ENCODE measurements at places on chromosomes 6 and 20.

GRCh38 chr6:167664678-167665660, 161.7 kb upstream of the AFDN start:
- no peak for DNase-seq

GRCh38 chr20:15895126-15895525, 678.1 kb downstream of the KIF16B start:
- no peak for DNase-seq

DNA sequence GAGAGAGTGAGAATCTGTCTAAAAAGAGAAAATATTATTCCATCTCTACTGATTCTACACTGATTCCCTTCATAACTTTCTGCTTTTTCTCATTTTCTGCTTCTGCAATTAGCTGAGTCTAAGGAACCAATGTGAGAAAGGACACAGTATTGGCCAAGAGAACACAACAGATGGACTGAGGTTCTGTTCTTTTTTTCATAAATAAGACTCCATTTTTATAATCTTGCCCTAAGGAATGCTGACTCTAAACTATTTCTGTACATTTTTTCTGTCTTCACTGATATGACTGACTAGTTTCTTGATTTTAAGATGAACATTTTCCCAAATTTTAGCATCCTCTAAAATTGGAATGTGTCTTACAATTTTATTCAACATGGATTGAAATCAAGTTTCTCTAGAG, 87.0 kb upstream of the IYD start:
- DNase-seq = no peak

DNA sequence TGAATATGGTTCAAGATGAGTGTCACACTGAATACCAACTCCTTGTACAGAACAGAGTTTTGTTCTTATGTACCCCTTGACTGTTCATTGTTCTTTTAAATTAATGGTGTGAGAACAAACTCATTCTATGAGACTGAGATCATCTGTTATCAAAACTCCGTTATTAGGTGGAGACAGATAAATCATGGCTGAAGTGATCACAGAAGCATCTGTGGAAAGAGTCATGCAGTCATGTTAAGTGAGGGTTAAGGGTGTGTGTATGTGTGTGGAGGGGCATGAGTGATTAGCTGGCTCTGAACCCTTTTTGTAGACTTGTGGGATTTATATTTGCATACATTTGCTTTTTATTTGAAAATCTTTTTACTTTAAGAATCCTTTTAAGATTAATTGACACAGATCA, 24.7 kb downstream of the ADGRG6 start:
- DNase-seq = no peak

GRCh38 chr6:15077961-15078360, 167.9 kb upstream of the JARID2 start:
- no peak for DNase-seq

DNA sequence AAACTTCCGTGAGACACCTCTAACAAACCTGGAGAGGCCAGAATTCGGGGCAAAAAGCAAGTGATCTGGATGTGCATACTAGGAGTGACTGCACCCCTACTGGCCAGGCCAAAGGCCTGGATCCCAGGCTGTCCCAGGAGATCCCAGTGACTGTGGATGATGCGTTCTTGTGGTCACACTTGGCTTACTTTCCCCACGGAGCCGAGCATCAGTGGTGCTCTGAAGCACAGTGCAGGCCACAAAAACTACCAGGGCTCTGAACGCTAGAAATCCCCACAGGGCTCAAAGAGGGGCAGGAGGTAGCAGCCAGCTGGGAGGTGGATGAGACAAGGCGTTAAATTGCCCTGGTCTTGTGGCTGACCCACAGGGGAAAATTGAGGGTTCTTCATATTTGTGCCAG, 7.1 kb downstream of the TRIM26 start:
- no peak for DNase-seq

DNA sequence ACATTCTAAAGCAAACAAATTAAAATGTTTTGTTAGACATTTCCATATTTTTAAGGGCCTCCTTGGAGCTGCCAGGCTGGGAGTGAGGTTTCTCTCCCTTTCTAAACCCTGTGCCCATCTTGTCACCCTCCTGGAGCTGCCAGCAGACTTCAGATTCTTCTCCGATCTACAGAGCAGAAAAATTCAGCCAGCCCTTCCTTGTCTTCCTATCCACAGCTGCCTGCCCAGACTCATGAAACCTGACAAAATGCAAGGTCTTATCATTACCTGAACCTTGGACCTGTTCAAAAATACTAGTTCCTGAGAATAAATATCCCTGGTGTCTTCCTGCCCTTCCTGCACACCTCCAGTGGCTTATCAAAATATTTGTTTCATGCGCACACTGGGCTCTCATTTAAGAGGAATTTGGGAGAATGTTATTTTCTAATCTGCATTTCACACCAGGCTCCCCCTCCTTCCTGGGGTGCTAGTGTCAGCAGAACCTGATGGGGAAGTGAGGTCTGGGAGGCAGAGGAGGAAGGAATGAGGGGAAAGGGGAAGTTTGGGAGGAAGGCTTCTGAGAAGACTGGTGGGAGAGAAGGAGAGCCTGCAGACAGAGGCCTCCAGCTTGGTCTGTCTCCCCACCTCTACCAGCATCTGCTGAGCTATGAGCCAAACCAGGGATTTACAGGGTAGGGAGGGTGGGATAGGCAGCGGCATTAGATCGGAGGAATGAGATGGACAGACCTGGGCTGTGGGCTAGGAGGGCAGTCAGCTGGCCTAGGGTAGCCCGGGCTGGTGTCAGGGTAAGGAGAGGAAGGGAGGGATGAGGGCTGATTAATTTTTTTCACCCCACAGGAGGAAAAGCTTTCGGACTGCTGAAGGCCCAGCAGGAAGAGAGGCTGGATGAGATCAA, at the start of gene AIF1:
Gene AIF1, plus strand, starts transcription at position 551 of the 895 bp plus-strand sequence. Its CDS starts 96 bp downstream, at position 647.
- no peak for DNase-seq

DNA sequence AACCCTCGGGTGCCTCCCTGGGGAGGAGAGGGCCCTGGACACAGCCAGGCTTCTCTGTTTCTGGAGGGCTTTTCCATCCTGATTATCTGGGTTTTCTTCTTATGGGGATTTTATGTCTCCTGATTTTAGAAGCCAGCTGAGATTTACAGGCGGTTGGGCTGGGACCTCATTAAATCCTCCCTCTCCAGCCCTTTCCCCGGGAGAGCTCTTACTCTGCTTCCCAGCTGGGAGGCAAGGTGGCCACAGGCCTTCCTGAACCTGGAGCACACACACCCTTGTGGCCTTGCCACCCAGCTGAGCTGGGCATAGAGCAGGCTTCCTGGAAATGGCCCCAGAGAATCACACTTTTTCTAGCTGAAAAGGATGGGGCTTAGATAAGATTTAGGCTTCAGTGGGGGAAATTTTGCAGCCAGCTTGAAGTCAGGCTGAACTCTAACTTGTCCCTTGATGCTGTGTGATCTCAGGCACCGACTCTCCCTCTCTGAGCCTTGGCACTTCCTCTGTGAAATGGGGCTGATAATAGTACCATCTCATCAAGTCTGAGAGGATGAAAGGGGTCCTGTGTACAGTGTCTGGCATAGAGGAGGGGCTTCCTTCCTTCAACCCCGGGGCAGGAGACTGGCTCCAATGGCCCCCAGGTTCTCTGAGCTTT, 16.6 kb downstream of the VSTM2L start:
- no peak for DNase-seq

GRCh38 chr6:15864038-15864707, 201.3 kb upstream of the DTNBP1 start:
- DNase-seq = no peak

DNA sequence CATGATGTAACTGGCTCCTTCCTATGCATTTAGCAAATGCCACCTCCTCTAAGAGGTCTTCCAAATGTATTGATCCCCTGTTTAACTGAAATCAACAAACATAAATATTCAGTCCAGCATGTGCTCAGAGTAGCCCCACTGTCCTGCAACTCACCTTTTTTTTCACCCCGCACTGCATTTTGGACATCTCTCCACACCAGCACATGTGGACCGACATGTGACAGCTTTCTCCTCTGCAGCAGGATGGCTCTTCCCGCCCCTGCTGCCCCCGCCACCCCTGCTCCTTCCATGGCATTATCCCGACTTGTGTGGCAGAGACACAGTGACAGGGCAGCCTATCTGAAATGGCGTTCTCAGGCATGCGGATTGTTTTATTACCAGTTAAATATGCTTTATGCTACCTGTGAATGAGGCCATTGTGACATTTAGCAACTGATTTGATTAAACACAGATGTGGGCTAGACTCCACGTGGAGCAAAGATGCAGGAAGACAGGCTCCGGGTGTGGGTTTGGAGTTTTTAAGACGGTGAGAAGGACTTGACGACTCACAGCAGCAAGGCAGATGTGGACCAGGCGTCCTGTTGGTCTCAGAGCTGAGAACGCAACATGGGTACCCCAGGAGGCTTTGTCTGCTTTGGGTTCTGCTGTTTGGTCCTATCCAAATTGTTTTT, 161.2 kb downstream of the EYA2 start:
- no peak for DNase-seq

GRCh38 chr6:73285674-73286283, 22.8 kb upstream of the KHDC1 start:
- DNase-seq = no peak

DNA sequence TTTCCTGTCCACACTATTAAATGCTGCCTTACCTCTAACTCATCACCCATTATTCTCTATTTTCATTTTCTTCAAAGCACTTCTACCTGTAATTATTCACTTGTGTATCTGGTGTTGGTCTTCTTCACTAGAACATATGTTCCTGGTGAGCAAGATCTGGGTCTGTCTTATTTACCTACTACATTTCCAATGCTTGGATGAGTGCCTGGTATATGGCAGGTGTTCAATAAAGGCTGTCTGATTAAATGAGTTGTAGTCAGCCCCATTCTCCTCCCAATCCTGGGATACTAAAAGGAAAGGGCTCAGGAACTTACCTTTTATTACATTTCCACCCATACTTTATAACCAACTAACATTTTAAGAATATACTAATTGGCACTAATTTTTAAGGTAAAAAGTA, 61.0 kb downstream of the CEP162 start:
- DNase-seq = no peak
